Fibroblast of skin of right biceps (primary cell): ENCODE measurements at places on chromosomes 7 and 10.

- no peak for DNase-seq
Measured at GRCh38 chr7:73820013-73820412, 10.8 kb upstream of the CLDN4 start.

DNA sequence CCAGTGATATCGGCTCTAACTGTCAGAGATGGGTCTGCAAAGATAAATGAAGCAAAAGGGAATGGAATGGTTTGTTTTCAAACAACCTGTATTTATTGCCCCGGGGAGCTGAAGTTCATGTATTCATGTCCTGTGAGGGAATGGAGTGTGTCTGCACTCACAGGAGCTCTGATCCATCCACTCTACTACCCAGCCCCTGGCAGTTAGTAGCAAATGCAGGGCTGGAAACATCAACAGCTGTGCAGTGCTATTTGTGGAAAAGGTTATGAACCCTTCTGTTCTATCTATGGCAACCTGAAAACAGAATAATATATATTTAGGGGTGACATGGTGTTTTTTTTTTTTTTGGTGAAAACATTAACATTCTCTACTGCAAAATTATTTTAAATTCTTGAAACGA, 9.8 kb downstream of the AGR2 start:
- no peak for DNase-seq

- no peak for DNase-seq
Measured at GRCh38 chr10:101380353-101381017, 26.5 kb downstream of the BTRC start.

GRCh38 chr10:103772096-103772845, 83.1 kb downstream of the SH3PXD2A start:
- peak; percentile 85 for DNase-seq

- DNase-seq, result no peak
Measured at GRCh38 chr7:17150018-17150417, 148.4 kb upstream of the AHR start.

- DNase-seq, result no peak
Measured at GRCh38 chr10:101260764-101261481, 31.7 kb upstream of the LBX1 start.

- DNase-seq, result no peak
Measured at GRCh38 chr10:85148693-85149640, 820.6 kb downstream of the CCSER2 start.

DNA sequence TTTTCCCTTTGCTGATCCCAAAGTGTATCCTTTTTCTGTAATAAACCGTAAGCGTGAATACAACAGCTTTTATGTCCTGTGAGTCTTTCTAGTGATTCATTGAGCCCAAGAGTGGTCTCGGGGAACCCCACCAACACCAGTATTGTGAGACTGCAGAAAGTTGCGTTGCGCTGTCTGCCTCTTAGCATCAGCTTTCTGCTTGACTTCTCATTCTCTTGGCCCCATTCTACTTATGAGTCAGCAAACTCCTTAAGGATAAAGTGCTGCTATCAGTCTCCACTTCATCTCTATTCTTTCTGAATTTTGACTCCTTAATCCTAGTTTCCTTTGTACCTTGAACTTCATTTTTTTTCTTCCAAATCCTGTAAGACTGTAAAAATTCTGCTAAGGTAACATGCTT, 184.3 kb upstream of the MBL2 start:
- DNase-seq, result peak; percentile 5

- no peak for DNase-seq
Measured at GRCh38 chr10:91412354-91413087, 2.4 kb downstream of the HECTD2 start.

- peak; percentile 70 for DNase-seq
Measured at GRCh38 chr7:16978358-16979244, 96.8 kb upstream of the AGR3 start.

DNA sequence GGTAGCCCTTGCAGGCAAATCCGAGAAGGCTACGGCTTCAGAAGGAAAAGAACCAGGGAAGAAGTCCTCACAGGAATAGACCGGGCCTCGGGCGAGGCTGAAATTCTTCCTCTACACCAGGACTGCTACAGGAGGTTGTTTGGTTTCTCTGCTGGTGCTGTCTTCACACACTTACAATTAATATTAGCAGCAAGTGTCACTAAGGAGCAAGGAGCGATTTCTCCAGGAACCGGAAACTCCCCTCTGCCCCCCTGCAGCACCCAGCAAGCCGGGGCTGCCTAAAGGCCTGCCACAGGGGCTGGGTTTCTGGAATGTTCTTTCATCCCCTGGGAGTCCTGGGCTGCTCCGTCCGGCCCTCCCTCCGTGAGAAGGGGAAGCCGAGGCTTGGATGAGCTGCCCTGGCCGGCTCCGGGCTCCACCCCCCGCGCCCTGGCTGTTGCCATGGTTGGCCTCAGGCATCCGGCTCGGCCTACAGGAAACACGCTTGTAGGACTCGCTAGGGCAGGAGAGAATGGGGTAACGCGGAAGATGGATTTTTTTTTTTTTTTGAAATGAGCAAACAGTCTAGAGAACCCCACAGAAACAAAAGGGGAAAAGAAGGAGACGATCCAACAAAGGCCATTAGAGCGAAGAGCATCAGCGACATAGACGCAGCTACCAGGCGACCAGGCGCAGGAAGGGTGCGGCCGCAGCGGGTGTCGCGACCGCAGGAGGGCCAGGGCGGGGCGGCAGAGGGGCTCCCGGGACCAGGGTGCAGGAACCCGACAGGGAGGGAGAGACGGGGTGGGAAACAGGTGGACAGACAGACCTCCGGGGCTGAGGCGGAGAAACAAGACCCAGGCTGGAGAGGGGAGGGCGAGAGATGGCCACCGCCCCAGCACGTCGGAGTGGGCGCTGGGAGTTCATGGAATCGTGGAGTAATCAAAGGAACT, 33.0 kb downstream of the EN2 start:
- DNase-seq, result no peak

DNA sequence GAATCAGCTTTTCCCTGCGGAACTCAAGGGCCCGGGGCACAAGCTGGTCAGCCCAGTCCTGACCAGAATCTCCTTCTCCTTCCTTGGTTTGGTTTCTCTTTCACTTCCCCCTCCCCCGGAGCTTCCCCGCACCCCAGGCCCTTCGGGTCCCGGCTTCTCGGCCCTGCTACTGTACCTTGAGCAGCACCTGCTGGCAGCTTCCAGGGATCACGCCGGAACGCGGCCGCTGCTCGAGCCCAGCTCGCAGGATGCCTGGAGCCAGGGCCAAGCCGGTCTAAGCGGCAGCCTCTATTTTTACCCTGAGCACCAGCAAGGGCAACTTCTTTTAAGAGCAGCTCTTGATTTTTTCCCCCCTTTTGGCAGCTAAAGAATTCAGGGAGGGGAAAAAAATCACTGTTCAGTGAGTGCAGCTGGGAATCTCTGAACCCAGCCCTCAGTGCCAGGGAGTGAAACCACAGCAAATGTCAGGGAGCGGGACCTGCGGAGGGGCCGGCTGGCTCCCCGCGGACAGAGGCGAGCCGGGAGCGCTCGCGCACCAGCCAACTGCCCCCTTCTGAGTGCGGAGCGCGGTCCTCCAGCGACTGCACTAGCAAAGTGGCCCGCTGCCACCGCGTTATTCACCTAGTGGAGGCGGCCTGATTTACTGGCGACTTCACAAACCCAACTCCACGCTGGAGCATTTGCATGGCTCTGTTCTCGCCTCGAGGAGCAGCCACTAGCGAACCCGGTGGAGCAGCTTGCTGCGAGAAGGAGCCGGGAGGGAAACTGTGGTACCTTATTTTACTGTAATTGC, 2.4 kb upstream of the INHBA start:
- DNase-seq, result peak; percentile 91

GRCh38 chr10:48247680-48248079, 26.8 kb downstream of the FRMPD2 start:
- peak; percentile 26 for DNase-seq

DNA sequence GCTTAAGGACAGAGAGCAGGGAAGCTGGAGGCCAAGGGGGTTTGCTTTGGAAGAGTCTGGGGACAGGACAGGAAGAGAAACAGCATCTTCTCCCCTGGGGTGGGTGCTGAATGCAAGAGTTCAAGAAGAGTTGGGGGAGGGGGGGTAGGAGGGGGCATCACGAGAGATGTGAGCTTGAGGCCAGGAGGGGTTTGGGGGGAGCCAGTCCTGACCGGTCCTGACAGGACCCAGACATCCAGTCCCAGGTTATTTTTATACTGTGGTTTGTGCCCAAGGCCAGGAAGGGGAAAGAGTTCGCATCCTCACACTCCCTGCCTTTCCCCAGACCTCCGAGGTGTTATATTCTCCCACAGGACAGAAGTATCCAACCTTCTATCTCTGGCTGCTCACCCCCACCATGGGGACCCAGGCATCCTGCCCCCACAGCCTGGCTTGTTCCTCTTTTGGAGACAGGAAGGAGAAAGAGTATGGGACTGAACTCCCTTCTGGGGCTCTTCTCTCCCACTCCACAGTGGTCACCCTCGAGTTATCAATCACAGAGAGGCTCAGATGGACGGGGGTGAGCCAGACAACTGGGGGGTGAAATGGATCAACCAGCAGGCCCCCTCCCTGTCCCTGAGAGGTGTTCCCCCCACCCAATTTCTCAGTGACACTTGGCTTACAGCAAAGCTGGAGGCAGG, 2.8 kb downstream of the TSC22D4 start:
- DNase-seq, result no peak

DNA sequence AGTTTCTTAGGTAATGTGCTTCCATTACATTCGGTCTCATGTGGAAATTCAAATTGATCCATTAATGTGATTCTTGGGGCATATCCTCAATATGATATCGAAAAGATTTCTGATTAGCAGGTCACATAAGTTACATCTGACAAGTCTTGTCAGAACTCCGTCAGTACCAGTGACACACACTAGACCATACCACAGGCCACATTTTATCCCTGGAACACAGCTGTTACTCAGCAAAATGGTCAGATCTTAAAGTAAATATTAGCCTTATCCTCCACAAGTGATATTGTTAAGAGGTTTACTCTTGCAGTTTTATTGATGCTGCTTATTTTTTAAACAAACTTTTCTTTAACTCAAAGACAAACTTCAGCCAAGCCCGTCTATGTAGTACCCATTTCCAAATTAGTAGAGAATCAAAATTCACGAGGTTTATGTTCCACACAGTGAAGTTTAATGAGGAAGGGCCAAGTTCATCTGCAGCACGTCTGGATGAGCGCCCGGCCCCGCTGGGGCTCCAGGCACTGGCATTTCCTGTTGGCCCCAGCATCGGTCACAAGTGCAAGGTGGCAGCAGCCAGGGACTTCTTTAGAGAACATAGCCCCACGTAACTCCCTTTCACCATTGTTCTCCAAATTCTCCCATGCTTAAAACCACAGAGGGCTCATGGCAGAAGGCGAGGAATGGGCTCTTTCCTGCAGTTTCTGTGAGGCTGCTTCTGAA, 132.2 kb downstream of the VIPR2 start:
- no peak for DNase-seq

DNA sequence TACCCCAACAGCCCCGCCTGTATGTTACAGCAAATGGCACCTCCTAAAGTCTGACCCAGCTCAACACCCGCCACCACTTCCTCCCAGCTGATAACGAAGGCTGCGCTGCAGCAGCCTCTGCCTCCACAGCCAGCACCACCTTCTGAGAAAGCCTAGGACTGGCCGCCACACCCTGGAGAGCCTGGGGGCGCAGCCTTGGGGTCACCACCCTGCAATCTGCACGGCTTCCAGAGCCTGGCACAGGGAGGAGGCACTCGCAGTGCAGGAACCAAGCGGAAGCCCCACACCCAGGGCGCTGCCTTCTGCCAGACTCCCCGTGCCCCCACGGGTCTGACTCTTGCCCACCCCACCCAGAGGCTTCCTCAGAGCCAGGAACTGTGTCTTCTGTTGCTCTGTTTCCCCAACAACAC, 112.5 kb downstream of the MAD1L1 start:
- no peak for DNase-seq

- DNase-seq, result peak; percentile 8
Measured at GRCh38 chr10:98101366-98101765, 33.1 kb upstream of the R3HCC1L start.

- no peak for DNase-seq
Measured at GRCh38 chr7:156139633-156140032, 327.4 kb upstream of the SHH start.

DNA sequence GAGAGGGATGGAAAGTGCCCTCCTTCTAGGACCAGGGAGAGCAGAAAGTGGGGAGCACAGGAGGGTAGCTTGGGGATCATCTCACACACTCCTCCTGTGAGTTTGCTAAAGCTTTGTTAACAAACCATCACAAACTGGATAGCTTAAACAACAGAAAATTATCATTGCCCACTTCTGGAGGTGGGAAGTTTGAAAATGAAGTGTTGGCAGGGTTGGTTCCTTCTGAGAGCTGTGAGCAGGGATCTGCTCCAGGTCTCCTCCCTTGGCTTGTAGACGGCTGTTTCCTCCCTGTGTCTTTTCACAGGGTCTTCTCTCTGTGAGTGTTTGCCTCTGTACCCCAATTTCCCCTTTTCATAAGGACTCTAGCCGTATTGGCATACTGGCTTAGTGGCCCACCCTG, 32.0 kb upstream of the CXCL12 start:
- DNase-seq, result no peak

GRCh38 chr7:5594616-5595544, 171.2 kb upstream of the TNRC18 start:
- peak; percentile 51 for DNase-seq

DNA sequence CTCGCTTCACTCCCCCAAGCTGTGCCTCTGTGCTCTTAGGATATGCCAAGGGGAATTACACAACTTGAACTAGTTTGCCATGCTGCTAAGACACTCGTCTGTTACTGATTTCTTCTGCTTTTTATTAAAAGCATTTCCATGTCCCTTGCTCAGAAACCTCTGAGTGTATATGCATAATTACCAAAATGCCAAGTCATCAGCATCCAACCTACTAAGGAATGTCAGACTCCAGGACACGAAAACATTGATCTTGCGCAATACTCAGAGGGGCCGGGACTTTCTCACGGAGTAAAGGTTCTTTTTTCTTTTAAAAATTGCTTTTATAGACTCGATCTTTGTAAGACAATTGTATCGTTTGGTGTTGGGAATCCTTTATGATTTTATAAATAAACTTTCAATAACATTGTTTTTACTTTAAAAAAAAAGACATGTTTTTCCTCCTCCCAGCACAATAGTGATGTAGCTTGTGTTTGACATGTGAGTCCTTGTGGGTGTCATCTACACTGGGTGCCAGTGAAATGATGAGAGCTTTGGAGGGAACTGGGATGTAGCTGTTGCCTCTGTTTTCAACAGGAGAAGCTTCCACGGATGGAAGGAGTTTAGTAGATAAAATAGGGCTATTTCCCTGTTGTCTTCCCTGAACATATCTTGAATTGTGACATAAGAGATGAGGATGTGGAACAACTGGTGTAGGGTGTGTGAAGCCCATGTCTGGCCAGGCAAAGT, 43.6 kb downstream of the CNNM1 start:
- DNase-seq, result peak; percentile 85

DNA sequence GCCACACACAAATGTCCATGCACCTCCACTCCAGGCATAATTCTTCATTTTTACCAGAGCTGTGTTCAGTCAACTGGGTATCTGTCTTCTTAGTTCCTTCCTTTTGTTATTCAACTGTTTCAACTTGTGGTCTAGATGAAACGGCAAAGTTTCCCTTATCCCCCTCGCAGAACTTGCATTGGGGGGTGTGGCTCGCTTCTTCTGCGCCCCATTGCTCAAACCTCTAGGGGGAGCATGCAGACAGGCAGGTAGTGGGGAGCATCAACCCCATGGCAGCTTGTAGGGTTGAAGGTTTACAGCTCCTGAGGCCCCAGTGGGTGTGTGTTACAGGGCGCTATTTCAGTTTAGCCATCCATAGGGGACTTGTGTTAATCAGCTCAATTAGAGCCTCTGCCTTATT, 38.3 kb upstream of the COBL start:
- DNase-seq, result no peak
